Activated T-helper 1 cell treated with anti-CD3 and anti-CD28 coated beads, Interleukin-2, amount 50 U/mL, for 16 hours (primary cell): ENCODE measurements at places on chromosomes 2 and 18.

DNA sequence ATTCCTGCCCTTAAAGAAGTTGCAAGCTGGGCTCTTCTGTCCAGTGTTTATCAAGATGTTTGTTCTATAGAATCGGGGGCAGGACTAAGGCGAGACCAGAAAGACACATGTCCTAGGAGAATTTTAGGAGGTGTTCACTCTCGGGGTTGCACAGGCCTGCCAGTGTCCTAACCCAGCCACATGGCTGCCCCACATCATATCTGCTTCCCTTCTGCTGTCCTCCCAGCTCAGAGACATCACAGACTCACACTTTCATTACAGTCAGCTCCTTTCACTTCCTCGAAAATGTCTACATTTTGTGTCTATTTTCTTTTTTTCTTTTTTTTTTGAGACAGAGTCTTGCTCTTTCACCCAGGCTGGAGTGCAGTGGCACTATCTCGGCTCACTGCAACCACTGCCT is 10.7 kb upstream of the MRO start:
- no peak for DNase-seq

GRCh38 chr2:186927185-186927866 is 78.4 kb upstream of the ZSWIM2 start:
- DNase-seq, result no peak

DNA sequence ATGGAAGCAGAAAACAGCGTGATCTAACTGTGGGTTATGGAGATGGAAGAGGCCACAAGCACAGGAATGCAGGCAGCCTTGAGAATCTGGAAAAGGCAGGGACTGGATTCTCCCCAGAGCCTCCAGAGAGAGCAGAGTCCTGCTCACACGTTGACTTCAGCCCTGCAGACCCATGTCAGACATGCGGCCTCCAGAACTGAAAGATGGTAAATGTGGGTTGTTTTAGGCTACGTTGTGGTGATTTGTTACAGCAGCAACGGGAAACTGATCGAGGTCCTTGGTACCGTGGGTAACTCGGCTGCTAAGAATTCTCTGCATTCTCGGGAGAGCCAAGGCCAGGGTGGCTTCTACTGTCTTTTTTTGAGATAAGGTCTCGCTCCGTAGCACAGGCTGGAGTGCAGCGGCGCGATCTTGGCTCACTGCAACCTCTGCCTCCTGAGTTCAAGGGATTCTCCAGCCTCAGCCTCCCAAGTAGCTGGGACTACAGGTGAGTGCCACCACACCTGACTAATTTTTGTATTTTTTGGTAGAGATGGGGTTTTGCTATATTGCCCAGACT is 97.1 kb downstream of the ACKR3 start:
- no peak for DNase-seq

DNA sequence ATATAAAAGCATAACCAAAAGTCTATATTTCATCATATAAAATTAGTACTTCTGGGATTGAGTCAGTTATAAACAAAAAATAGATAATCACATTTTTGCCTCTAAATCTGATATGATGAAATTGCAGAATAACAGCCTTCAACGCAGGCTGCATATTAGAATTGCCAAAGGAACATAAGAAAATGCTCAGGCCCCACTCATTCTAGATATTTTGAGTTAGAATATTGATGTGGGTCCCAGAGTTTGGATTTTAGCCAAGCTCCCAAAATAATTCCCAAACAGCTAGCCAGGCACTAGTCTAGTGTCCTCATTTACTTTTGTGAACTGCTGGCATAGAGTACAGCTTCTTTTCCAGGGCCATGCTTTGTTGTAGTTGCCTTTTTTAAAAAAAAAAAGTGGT is 63.5 kb downstream of the ZDBF2 start:
- DNase-seq, result no peak

GRCh38 chr2:64359892-64360657 is 93.9 kb upstream of the LGALSL start:
- DNase-seq, result no peak

- no peak for DNase-seq
Observed at GRCh38 chr2:186017278-186017677, 278.7 kb downstream of the FSIP2 start.

GRCh38 chr18:13381944-13382365 is 163.4 kb downstream of the LDLRAD4 start:
- no peak for DNase-seq

DNA sequence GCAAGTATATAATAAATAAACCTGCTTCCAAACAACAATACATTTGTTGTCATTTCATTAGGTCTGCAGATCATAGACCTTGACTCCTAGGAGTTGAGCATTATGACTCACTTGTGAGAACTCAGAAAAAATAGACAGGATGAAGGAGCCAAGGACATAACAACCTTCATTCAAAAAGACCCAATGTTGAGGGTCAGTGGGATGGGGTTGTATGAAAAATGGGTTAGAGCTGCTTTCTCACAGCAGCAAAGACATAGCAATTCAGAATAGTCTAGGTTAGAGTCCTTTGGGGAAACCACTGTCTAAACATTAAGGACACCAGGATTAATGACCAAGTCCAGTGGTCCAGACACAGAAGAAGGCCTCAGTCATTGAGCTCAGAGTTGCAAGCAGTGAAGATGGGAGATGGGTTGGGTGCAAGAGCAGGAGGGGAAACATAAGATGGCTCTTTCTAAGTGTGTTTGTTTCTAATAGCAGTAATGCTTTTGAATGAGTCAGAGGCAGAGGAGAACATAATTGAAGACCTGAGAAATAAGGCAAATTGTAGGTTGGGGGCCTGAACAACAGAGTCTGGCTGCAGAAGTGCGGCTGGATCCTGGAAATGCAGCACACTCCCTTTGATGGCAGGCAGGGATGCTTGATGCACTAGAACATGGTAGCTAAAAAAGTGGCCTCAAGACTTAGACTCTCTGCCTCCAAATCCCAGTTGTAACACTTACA is 3.7 kb upstream of the SERPINB10 start:
- DNase-seq, result no peak

DNA sequence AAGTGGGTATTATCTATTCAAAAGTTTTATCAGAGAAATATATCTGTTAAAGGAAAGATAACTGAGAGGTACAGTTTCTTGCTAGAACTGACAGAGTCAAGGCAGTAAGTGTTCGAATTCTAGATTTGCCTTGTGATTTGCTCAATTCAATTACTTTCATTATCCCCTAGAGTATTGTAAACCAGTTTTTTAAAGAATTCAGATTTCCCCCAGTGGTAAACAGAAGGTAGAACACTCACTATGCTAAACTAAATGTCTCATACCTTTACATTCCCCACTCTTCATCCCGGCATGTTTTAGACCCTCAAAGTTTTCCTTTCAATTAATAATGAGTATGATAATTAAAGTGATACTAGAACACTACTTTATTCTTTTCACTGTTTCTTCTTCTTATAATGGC is 28.6 kb downstream of the TTC21B start:
- no peak for DNase-seq

DNA sequence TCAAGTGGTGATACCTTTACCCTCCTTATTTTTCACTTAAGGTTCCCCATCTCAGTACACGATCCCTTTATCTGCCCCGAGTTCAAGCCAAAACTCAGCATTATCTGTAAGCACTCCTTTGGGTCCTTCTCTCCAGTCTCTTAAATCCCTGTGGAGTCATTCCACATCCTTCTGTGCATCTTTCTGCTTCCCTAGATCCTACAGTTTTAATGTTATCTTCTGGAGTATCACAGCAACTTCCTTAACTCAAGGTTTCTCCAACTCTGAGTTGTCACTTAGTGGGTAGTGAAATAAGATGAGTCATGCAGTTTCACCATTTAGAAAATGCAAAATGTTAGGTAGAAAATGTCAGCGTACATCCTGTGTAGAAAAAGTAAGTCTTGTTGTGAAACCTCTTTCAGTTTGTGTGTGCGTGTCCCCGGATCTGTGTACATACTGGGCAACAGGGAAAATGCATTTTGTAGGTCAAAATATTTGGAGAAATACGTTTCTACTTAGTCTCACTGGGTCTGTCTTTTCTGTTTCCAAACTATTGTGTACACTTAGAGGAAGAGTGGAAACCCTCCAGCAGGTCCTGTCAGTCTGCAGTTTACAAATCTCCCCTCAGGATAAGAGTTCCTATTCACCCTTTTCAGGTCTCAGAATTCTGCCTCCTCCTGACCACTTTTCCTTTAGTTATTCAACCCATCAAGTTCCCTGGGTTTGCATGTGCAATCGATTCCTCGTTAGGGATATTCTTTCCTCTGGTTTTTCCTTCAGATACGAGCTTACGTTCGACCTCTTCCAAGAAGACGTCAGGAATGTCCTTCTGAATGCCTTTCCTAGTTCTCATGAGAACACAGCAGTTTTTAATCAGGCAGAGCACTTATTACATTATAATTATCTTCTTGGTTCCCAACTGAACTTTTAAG is 154.8 kb downstream of the TGIF1 start:
- no peak for DNase-seq
